ENCODE measurements at places on chromosomes 3 and 15.

DNA sequence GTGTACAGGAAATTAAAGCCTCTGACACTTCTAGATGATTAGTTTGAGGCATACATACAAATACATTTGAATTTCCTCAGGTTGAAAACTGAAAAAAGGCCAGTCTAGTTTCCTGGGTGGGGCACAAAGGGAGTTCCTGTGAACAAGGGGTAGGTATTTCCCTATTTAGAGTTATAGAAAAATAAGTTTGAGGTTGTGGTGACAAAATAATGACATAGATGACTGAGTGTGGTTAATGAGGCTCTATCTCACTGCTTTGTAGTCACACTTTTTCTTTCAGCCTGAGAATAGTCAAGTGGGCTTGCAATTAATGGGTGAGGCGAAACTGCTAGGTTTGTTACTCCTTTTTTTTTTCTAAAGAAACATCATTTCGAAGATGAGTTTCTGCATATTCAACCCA lies 4.3 kb downstream of the SLCO3A1 start:
- no peak for DNase-seq

GRCh38 chr3:143351354-143351753 lies 231.8 kb downstream of the CHST2 start:
- DNase-seq, result no peak

GRCh38 chr3:127177226-127177625 lies 15.7 kb upstream of the PRR23E start:
- DNase-seq, result no peak

DNA sequence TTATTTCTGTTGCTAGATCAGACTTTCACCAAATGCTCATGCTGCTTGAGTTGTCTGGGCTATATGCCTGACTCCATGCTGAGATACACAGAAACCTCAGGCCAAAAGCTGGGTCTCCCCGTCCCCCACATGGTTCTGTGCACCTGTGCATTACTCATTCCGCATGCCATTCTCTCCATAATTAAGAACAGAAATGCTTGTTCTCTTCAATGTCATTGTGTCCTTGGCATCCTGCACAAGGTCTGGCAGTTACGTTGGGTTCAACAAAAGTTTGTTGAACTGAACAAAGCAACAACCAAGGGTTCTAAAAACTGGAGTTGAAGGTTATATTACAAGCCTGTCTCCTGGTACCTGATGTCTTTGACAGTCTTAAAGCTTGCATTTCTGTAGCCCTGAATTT lies 177.5 kb downstream of the FNDC3B start:
- DNase-seq, result no peak

GRCh38 chr15:88256279-88257230 lies at the start of gene NTRK3:
Gene NTRK3, minus strand, starts transcription at chr15:88256739. Its CDS starts 586 bp downstream, at chr15:88256153.
- DNase-seq, result peak; percentile 15

DNA sequence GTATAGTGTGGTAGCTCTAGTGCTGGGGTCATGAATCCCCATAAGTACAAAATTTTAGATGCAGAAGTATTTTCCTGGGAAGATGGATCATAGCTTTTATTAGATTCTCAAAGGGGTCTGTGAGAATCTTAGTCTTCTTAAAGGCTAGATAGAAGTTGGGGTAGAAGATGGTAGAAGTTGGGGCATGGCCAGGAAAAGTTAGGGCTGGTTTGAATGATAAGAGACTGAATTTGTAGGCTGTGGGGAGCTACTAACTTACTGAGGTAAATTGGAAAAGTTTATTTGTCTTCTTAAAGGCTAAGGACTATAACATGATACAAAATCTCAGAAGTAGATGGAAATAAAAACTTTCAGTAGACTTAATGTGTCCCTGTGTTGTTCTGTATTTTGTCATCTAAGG lies 1.6 kb upstream of the UBE2Q2 start:
- no peak for DNase-seq

- no peak for DNase-seq
These were observed 61.7 kb downstream of the TGFBR2 start for GRCh38 chr3:30668051-30668609.

DNA sequence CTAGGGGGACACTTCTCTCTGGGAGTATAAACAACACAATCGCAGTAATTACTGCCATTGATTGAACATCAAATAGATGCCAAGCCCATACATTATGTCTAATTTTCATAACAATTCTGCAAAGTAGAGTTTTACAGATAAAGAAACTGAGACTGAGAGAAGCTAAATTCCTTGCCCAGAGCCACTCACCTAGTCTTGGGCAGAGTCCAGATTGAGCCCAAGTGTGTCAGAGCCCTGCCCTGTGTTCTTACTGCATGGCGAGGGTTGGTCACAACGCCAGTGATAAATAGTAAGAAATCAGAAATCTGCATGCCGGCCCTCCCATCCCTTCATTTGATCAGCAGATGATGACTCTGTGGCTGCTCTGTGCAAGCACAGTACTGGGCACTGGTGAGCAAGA lies 106.3 kb downstream of the C3orf70 start:
- DNase-seq, result no peak

DNA sequence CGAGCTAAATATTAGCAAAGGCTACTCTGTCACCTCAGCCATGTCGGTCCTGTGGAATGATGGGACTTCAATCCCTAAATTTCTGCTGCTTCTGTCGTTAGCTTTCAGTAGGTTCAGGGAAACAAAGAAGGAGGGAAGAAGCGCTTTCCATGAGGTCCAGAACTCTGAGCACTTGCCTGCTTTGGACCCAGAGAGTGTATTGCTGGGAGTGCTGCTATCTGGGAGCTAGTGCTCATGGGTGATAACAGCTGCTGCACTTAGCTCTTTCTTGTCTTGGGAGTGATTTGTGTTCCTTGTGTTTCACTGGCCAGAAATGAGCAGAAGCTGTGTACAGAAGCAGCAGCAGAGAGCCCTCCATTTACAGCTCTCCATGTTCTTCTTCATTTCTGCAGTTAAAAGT lies 369.8 kb downstream of the DIPK2A start:
- DNase-seq, result no peak

- DNase-seq, result no peak
These were observed 580.9 kb downstream of the EDEM1 start for GRCh38 chr3:5768281-5768945.

- DNase-seq, result peak; percentile 86
These were observed 2.8 kb downstream of the SQOR start for GRCh38 chr15:45637552-45638033.

DNA sequence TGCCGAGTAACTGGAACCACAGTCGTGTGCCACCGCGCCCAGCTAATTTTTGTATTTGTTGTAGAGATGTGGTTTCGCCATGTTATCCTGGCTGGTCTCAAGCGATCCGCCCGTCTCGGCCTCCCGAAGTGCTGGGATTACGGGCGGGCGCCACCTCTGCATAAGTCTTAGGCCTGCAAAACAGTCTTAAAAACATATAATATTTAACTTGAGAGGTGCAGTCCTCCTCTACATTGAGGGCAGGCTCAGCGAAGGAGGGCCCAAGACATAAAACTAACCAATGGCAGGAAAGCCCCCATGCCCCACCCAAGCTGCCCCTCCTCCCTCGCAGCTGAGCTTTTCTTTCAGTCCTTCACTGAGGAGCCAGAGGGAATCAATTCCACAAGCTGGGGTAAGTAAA lies at the start of gene SLC28A2:
TSS of gene SLC28A2 (plus strand) at position 347 of the 400 bp plus-strand sequence. CDS start 982 bp downstream, outside the sequence.
- no peak for DNase-seq

GRCh38 chr3:56443372-56443771 lies 24.9 kb downstream of the ERC2 start:
- DNase-seq, result no peak
